ENCODE measurements at places on chromosomes 3 and 15.

DNA sequence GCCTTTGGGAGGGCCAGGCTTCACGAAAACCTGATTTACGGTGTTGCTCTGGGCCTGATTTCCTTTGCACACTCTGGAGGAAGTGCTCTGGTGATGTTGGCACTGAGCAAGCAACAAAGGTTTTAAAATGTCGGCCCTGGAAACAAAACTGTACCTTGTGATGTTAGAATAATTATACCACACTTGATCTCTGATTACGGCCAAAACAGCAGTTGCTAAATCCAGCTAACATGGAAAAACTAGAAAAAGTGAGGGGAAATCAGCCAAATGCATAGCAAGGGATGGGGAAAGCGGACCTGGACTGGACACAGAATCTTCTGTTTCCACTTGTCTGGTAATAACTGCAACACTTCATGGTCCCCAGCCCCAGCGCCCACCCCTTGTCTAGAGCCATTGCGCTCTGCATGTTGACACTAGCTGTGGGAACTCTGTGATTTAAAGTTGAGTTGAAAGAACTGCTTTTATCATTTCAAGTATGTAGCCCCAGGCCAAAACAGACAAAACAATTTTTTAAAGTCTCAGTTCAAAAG, 120.1 kb downstream of the VGLL4 start:
- no peak for DNase-seq

DNA sequence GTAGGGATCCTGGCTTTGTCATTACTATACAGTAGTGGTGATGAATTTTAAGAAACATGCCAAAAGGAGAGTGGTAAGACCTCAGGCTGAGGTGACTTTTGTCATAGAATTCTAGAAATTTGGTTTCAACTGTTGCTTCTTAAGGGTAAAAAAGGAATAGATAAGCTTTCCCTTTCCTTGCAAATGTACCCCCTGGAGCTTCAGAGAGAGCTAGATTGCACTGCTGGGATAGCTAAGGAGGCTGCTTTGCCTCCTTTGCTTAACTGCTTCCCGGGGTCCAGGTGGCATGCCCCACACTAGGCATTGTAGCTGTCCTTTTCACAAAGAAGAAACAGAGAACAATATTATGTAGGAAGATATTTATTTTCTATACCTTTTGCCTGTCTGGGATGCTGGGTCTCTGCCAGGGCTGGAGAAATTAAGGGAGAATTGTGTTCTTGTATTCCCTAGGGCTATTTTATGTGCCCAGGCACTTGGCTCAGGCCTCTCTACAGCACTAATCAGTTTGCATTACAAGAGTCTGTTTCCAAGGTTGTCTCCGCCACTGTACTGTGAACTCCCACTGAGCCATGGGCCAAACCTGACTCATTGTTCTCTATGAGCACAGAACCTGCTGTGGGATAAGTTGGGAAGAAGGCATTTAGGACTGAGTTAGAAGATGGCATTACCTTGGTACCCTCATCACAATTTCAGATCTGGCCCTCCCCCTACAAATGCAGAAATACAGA, 460.0 kb downstream of the PDCD6IP start:
- DNase-seq = no peak

DNA sequence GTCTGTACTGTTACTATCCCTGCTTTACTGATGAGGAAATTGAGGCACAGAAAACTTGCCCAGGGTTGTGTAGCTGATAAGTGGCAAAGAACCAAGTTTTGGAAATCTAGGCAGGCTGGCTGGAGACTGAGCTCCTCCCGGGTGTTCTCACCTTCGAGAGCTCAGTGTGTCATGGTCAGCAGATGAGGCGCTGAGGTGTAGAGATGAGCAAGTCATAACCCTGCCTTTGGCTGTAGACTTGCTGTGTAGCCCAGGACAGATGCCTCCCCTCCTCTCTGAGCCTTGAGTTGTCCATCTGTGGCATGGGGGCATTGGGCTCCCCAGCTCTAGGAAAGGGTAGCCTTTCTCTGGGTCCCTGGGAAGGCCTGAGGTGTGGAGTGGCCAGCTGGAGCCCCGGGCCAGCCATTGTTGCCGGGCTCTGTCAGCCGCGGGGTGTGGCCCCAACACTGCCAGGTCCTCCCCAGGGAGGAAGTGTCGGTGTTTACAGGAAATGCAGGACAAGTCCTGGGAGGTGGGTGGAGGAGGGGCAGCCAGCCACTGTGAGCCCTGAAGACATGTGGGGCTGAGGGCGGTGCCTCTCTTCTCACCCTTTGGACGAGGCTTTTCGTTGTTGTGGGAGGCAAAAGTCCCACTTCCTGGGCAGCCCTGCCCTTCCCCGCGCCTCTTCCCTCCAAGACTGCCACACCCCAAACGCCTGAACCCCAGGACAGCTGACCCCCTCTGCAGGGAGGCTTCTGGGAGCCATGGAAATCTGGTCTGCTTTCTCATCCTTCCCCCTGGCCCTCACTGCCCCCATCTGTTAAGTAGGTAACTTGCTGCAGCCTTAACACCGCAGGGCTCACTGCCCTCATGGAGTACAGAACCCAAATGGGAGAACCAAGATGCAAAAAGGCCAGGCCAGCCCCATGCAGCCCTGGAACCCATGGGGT, 29.1 kb downstream of the FGD5 start:
- no peak for DNase-seq

DNA sequence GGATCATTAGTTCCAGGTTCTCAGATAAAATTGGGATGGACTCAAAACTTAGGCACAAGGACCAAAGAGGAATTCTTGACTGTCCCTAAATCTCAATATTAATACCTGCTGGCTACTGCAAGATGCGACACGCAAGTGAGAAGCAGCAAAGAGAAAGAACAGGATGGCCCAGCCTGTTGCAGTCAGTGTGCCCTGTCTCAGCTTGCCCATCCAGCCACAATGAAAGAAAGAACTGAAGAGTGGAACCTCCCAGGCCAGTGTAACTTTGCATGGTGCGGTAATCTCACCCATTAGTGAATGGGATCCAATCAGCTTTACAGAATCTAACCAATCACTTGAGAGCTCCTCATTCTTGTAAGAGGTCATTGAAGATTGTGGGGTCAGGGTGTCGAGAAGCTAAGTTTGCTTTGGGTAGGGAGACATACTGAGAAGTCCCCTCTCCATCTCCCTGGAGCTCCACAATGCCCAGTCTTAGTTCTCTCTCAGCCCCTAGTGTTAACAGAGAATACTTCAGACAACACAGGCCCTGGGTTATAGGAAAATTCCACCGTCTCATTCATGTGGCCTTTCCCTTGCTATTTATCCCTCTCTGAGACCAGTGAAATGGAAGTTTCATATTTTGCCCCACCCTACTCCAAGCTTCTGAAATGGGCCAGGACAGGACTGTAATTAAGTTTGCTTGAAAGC, 3.2 kb upstream of the SLC9A9 start:
- DNase-seq = no peak

GRCh38 chr3:111538681-111539083, 3.3 kb upstream of the CD96 start:
- DNase-seq = no peak

GRCh38 chr3:157820157-157820517, 286.1 kb downstream of the SHOX2 start:
- no peak for DNase-seq

- no peak for DNase-seq
Observed at GRCh38 chr3:63934041-63934866, 22.1 kb upstream of the SCAANT1 start.

DNA sequence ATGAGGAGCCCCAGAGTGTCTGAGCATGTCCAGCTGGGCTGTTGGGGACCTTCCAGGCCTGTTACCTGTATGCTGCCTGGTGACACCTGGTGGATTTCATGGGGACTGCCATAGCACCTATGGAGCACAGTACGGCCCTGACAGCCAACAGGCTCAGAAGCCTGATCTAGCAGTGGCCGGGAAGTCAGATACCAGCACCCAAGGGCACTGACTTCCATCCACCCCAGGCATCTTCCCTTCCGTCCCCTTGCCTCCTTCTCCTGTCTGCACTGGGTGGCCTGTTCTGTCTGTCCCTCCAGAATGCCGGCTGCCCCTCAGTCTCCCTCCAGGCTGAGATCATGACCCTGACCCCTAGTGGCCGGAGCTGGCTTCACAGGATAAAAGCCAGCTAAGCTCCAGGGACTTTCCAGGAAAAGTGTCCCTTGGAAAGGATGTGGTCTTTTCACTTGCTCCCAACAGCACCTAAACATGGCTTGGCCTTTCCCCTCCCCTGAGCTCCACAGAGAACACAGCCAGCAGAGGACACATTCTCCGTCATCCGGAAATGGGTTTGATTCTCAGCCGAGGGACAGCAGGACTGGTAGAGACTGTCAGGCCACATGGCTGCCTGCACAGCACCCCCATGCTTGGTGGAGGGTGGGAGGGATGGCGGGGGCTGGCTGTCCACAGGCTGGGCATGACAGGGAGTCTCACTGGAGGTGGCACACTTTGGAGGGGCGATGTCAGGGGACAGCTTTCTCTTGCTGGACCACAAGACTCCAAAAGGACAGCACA, 9.5 kb downstream of the RPS17 start:
- DNase-seq = no peak

DNA sequence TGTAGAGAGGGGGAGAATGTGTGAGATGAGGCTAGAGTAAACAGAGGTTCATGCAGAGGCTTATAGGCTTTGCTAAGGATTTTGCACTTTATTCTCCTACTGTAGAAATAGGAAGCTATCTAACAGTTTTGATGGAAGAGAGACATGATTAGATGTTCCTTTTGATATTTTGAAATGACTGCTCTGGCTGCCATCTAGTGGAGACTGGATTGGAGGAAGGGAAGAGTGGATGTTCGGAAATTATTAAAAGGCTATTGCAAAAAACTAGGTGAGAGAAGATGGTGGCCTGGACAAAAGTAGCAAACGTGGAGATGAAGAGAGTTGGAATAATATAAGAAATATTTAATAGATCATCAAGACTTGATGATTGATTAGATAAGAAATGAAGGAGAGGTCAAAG, 42.2 kb downstream of the SYN2 start:
- no peak for DNase-seq

DNA sequence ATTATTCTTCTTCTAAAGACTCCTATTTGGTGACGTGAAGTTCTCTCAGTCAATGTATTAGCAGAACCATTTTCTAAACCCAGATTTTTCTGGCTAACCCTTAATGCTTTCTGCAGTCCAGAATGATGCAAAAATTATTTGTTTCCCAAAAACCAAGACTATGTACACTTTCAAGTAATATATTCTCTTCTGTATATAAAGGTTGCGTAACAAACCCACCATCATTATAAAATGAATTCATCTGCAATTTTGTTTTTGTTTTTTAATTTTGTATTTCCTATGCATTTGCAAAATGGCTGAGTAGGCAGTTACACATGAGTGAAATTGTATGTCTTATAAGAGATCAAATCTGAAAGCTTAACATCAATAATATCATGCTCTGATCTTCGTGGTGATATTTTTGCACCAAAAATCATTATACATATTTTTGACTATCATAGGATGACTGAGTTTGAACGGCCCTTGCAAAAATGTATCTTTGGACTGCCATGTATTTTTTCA, 593.6 kb downstream of the ZIC1 start:
- DNase-seq = no peak

DNA sequence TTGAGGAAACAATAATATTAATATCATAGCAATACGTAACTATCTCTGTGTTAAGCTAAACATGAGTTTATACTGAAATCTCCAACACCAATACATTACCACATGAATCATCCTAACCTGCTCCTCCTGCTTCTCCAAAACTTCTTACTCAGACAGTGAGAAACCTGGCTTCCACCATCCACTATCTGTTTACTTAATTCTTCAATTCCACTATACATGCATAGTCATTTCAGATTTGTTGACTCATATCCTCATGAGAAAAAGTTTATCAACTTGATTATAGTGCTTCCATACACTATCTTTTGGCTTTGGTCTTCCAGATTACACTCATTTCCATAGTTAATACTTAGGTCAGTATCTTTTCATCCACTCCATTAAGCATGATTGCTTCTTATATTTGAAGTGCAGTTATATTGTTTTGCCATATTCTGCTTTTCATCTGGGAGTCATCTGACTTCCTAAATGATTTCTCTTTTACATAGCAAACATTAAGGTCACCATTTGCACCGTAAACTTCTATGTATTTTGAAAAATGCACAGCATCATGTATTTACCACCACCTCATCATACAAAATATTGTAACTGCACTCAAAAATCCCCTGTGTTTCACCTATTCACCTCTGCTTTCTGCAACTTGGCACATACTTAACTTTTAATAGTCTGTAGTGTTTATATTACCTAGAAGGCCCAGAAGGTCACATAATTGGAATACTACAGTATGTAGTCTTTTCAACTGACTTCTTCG, 970.6 kb downstream of the DIPK2A start:
- DNase-seq = no peak

DNA sequence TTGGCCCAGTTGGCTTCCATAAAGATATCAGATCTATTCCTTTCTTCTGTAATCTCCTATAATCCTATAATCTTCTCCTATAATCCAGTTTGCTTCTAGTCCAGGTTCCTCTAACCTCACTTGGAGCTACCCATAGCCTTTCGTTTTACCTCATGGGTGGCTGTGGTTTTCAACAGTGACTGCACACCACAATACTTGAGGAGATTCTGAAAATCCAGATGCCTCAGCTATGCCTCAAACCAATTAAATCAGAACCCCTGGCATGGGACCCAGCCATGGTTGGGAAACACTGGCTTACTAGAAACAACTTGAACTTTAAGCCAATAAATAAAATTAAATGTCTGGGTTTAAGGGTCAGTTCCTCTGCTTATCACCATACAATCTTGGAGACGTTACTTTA, 86.1 kb upstream of the NTRK3 start:
- DNase-seq = no peak

DNA sequence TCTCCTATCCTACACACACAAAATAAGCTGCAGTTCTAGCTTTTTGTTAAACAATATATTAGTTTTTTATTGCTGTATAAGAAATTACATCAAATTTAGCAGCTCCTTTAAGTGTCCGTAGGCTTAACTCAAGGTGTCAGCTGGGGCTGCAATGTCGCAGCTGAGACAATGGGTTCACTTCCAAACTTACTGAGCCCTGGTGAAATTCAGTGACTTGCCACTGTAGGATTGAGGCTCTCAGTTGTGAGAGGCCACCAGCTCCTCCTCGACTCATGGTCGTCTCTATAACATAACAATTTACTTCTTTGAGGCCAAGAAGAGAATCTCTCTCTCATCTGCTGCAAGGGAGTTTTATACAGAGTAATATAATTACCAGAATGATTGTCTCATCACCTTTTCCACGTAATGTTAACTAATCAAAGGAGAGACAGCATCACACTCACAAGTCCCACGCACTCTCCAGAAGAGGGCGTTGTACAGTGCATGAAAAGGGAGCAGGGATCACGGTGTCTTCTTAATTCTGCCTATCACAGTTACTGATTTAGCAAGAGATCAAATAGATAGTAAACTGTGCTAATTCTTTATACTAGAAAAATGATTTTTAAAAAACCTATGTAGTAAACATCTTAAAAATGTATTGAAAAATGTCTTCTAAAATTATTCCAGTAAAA, 735.6 kb upstream of the GBE1 start:
- DNase-seq = no peak
